ENCODE measurements at places on chromosomes 11 and 22. TPM values are rescaled to one million over a fixed set of nuclear protein-coding genes. Genes with fewer than 3 reads are reported as not detected.

LDLRAD3 gene
- total RNA-seq, result 8.9 TPM

MYEOV gene
- not detected for total RNA-seq

ZNF280A gene
- not detected for total RNA-seq

MS4A15 gene
- not detected for total RNA-seq

MMP27 gene
- total RNA-seq, result not detected

DTX4 gene
- 6.8 TPM for total RNA-seq

C11orf91 gene
- total RNA-seq, result not detected

SHANK3 gene
- 7.3 TPM for total RNA-seq

MCHR1 gene
- total RNA-seq, result 0.40 TPM

RRAS2 gene
- 110 TPM for total RNA-seq

GAL3ST3 gene
- total RNA-seq, result 2.0 TPM

SLC22A8 gene
- total RNA-seq, result not detected

ME3 gene
- 11.0 TPM for total RNA-seq

PHF21B gene
- 1.0 TPM for total RNA-seq

PRRG4 gene
- total RNA-seq, result 2.9 TPM

TRIM29 gene
- total RNA-seq, result 34.6 TPM

TUBGCP6 gene
- total RNA-seq, result 26.1 TPM

ASRGL1 gene
- total RNA-seq, result 11.3 TPM

TM7SF2 gene
- total RNA-seq, result 13.2 TPM

MAJIN gene
- not detected for total RNA-seq

Measured in gastroesophageal sphincter (tissue), 4 donors.